BE2C (cell line): ENCODE measurements at places on chromosomes 3 and 15.

DNA sequence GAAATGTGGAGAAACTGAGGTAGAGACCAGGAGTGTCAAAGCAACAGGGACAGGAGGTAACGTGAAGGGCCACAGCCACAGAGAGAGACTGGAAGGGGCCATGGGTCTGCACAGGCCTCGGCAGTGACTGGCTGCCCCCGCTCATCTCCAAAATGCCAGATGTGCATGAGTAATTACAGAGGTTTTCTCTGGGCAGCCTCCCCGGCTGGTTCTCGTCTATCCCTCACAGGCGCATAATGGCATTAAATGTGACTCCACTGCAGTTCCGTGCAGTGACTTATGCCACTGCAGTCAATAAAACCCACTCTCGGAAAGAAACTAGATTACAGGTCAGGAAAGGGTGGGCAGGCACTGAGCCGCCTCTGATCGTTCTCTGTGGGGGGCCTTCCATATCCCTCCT lies 74.7 kb downstream of the WDR76 start:
- peak; percentile 57 for DNase-seq

DNA sequence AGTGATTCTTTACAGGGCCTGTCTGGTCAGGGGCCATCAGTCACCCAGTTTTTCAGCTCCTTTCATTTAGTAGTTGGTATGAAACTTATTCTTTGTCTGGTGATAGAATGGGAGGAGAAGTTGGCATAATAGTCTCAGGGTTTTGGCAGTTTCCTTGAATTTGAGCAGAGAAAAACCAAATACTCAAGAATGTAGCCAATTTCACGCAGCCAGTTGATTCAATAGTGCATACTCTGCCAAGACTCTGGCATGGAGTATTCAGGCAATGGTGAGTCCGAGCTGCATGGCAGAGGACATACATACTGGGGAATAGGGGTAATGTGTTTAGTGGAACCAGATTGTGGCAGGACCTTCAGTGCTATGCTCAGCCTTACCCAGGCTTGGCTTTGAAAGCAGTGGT lies 118.3 kb downstream of the GALK2 start:
- no peak for DNase-seq

DNA sequence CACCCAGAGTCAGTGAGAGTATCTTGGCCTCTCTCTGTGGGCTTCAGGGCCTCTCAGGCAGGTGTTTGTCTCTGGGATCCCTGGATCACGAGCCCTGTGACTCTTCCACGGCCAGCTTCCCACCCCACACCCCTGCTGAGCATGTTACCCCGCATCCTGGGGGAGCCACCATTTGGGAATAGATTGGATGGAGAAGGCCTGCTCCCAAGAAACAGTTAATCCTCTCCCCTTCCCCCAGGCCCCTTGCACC lies 15.5 kb upstream of the SRP14 start:
- no peak for DNase-seq

DNA sequence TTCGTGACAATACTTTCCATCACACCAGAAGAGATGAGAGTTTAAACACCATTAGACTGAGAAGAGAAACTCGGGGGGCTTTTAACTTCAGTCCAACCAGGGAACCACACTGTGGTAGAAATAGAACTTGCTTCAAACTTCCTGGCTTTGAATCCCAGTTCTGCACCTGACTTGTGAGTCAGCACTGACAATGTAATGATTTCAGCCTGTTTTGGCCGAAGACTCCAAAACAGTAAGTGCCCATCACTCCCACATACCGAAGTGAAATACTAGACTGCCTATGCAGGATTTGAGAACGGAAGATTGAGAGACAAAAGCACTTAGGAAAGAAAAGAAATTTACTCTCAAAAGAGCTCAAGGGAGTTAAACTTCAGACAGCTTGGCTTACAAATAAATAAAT lies 27.0 kb downstream of the C2CD4B start:
- no peak for DNase-seq

- DNase-seq, result no peak
Observed at GRCh38 chr3:4432259-4432658, 34.8 kb downstream of the SUMF1 start.

GRCh38 chr15:98878172-98878571 lies 129.4 kb downstream of the PGPEP1L start:
- no peak for DNase-seq

GRCh38 chr15:88509964-88510363 lies 36.5 kb downstream of the DET1 start:
- DNase-seq, result no peak

GRCh38 chr15:45884755-45885445 lies 250.1 kb downstream of the SQOR start:
- DNase-seq, result no peak

GRCh38 chr3:149475451-149476060 lies 1.1 kb downstream of the TM4SF4 start:
- DNase-seq, result no peak

- no peak for DNase-seq
Observed at GRCh38 chr15:67957435-67958132, 96.5 kb upstream of the PIAS1 start.

DNA sequence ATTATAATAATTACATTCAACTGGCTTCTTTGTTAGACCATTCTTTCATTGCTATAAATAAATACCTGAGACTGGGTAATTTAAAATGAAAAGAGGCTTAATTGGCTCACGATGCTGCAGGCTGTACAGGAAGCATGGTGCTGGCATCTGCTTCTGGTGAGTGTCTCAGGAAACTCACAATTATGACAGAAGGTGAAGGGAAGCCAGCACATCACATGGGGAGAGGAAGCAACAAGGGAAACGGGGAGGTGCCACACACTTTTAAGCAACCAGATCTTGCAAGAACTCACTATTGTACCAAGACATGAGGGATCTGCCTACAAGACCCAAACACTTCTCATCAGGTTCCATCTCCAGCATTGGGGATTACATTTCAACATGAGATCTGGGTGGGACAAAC lies 413.1 kb upstream of the ARRDC4 start:
- no peak for DNase-seq

DNA sequence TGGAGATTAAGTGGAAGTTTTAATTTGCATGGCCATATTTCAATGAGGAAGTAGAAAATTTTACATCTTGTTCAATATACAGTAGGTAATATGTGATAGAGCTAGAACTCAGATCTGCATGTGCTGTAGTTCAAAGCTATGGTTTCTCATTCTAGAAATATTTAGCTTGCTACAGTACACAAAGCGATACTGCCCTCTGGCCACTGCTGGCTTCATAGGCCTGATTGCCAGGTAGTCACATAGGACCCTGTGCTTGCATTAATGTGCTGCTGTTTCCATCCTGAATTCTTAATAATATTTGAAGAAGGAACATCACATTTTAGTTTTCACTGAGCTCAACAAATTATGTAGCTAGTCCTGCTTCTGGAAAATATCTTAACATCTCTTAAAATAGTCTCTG lies 87.0 kb downstream of the PLSCR2 start:
- no peak for DNase-seq

DNA sequence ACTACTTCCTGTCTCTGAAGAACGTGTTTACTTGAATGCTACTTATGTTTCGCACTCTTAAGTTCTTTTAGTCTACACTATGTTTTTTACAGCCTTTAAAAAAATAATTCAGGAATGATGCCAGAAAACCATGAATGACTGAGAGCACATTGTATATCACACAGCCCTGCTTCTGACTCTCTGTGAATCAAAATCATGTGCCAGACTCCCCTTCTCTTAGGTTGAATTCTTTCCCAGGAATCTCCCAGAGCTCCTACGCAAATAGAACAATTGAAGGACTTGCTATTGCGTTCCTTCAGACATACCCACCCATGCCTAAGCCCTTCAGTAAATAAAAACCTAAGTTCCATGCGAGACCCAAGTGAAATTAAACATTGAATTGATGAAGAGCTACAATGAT lies 782.0 kb upstream of the ALCAM start:
- DNase-seq, result no peak

DNA sequence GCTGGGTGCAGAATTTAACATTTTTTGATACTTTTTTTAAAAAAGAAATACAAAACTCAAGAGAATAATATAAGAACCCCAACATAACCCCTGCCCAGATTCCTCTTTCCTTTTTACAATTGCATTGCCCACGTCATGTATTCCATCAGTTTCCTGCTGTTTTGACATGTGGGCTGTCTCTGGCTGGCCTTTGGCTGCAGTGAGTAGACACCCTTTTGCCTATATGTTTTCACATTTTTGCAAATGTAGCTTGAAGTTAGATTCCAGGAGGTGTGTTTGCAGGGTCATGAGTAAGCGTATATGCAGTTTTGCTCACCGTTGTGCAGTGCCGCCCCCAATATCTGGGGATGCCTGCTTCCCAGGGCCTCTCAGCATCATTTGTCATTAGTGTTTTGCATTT lies 28.0 kb upstream of the ATP10A start:
- no peak for DNase-seq

DNA sequence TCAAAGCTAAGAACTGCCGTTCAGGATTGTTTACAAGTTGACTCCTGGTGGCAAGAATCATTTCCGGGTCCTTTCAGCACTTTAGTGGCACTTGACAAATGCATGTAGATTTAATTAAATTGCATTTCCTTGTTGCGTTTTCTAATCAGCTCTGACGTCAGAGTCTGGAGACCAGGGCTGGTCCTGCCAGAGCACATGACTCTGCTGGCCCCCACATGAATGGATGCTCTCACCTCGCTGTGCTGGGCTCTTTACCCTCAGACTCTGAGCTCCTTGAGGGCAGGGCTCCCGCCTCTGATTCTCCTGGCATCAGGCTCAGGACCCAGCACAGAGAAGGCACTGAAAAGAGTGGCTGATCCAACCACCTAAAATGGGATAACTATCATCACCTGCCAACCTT lies 69.4 kb downstream of the FEM1B start:
- no peak for DNase-seq

- DNase-seq, result no peak
Observed at GRCh38 chr3:42210726-42211125, 55.3 kb downstream of the CCK start.

DNA sequence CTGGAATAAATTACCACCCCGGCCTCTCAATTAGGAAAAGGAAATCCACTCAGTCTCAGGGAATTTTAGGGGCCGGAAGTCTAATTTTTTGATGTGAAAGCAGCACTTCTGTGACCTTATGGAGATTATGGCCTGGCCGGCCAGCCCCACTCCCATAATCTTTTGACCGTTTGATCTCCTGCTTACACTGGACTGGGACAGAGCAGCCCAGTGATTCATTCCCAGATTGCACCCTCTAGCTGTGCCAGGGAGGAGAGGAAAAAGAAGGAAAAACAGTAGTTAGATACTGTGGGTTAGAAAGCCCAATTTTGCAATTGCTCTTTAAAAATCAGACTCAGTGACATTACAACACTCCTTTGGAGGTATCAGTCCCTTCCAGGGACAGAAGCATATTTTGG lies 32.4 kb downstream of the GJD2 start:
- peak; percentile 35 for DNase-seq

- DNase-seq, result no peak
Observed at GRCh38 chr15:76979996-76980520, 14.9 kb upstream of the PSTPIP1 start.

DNA sequence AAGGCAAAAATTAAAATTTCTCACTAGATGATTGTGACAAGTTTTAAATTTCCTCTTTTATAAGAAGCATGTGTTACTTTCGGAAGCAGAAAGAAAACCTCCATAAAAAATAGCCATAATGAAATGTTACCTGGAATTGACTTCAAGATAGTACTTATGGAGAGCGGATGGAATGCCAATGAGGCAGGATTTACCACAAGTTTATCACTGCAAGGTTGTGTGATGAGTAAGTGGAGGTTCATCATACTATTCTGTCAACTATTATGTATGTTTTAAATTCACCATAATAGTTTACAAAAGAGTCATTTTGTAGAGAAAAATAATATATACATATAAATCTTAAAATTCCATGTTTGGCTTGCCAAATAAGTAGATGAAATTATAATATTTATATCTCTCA lies 230.3 kb downstream of the SCAPER start:
- DNase-seq, result no peak

DNA sequence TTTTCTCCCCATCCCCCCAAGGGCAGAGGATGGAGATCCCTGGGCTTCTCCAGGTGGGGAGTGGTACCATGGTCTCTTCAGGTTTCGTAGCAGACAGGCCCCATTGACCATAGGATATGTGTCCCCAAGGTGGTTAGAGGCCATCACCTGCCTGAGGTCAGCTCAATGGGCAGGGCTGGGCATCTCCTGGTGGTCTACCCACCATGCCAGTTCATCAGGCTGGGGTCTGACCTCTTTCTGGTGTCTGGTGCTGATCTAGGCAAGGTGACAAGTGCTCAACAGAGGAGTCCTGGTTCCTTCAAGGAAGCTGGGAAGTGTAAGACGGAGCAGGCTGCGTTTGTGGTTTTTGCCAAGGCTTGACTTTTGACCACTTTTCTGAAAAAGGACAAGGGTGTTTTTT lies 71.4 kb downstream of the SMAD3 start:
- no peak for DNase-seq

DNA sequence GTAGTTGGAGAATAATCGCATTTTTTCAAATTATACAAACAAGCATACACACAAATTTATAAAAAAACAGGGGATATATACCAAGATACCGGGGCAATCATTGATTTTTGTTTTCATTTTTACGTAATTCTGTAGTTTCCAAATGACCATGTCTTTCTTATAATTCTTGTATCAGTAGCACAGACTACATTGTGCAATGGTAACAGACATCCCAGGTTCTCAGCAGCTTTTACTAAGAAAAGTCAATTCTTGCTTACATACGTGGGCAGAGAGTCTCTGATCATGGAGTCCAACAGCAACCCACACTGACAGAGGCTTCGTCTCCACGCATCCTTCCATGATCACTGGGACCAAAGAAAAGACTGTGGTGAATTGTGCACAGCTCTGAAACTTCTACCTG lies 441.3 kb downstream of the TBL1XR1 start:
- no peak for DNase-seq

DNA sequence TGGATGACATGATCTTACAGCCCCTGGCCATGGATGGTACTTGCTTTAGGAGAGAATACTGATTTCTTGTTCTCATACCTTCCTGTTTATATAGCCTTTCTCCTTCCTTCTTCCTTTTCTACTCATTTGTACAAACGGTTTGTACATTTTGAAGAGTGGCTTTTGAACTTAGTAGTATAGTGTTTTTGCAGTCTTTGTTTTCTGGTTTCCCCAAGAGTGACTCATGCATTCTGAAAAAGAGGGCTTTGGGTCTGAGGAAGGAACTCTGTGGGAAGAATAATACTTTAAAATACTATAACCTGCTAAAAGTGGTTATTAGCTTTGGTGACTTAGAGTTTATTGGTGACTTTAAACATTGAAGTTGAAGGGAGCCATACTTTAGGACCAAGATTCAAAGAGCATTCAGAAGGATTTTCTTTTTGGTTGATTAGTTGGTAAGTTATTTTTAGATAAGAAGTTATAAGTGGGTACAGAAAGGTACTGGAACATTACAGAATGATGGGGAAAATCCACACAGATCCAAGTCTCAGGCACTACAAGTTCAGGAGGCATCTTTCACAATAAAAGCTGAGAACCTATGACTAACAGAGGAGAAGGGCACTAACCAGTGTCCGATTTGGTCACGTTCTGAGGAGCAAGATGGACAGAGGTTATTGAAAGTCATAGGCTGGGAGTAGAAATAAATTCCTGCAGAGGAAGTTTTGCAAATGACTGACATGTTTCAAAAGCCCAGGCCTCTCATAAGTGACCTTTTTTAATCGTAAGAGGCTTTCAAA lies 369.6 kb upstream of the AZI2 start:
- DNase-seq, result no peak
